EH (cell line): ENCODE measurements at places on chromosomes 11 and 22.

GRCh38 chr11:77501758-77502157, 27.9 kb upstream of the PAK1 start:
- no peak for DNase-seq

GRCh38 chr11:122207505-122207904, 91.5 kb upstream of the BLID start:
- peak; percentile 76 for DNase-seq

GRCh38 chr11:2577031-2577990, 122.5 kb downstream of the KCNQ1OT1 start:
- no peak for DNase-seq

- no peak for DNase-seq
These were observed 947.8 kb upstream of the CCDC90B start for GRCh38 chr11:84234011-84234410.

- DNase-seq, result no peak
These were observed 1.6 kb downstream of the GPHA2 start for GRCh38 chr11:64933935-64934681.

- no peak for DNase-seq
These were observed 1072.4 kb downstream of the BRD1 start for GRCh38 chr22:48755059-48755949.

DNA sequence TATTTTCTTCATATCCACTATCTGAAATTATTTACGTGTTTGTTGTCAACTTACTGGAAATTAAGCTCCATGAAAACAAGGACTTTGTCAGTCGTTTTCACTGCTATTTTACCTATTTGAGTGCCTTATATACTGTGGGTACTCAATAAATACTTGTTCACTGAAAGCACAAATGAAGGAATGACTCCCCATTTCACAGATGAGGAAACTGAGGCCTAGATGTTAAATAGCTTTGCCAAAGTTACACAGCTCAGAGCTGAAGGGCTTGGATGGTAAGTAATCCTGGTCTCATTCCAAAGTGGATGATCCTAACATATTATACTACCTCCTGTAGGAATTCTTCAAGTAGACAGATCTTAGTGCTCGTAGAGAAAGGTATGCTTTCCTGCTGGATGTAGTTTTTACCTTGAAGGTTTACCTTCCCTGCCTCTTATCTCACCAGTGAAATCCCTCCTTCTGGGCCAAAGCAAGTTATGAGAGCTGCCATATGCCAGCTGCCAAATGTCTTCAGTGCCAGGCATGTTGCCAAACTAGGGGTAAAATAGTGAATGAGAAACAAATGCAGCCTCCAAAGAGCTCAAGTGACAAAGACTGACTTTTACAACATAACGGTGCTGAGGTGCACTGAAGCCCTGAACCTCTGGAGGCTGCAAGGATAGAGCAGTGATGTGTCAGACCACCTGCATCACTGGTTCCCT, 129.7 kb downstream of the TRIM44 start:
- peak; percentile 18 for DNase-seq

- DNase-seq, result no peak
These were observed 458.8 kb upstream of the CNTN5 start for GRCh38 chr11:98561877-98562395.

GRCh38 chr11:63537293-63538101, 889 bp downstream of the PLAAT4 start:
- DNase-seq, result peak; percentile 48

DNA sequence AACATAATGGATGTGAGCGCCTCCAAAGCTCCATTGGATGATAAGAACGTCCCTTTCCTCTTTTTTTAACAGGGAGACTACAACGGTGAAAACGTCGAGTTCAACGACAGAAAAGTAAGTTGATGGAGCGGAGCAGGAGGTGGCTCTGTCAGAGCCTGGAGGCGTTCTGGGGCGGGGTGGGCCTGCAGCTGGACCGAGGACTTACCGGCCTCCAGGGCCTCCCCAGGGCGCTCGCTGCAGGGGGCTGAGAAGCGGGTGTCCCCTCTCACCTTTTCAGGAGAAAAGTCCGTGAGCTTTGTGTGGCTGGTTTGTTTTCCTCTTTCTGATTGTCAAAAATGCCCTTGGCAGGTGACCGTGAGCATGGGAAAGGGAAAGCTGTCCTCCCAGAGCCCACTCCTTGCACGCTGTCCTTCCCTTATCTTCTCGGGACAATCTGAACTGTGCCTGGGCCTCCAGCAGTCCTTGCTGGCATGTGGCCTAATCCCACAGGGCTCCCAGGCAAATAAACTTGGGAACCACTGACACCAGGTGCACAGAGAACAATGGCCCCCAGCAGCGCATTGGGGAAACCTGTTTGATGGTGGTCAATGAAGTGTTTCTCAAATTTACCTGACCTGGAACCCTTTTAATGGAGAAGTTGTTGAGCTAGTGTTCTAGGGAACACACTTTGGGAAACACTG, 38.4 kb downstream of the ANO1 start:
- no peak for DNase-seq

DNA sequence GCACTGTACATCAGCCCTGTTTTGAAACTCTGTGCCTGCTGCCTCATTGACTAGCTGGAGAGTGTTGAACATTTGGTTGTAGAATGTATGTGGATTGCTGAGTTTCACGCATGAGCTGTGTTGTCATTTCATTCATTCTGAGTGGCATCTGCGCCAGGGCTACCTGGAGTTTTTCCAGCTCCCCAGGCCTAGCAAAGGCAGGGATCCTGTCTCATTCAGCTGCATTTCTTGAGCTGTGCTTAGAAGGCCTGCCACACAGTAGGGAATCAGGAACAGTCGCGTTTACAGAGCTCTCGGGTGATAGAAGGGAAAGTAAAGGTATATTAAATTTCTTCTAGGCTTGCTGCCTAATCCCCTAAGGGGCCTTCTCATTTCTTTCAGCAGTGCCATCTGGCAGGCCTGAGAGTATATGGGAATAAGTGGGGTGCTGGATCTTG, 44.3 kb downstream of the PTPRJ start:
- no peak for DNase-seq

DNA sequence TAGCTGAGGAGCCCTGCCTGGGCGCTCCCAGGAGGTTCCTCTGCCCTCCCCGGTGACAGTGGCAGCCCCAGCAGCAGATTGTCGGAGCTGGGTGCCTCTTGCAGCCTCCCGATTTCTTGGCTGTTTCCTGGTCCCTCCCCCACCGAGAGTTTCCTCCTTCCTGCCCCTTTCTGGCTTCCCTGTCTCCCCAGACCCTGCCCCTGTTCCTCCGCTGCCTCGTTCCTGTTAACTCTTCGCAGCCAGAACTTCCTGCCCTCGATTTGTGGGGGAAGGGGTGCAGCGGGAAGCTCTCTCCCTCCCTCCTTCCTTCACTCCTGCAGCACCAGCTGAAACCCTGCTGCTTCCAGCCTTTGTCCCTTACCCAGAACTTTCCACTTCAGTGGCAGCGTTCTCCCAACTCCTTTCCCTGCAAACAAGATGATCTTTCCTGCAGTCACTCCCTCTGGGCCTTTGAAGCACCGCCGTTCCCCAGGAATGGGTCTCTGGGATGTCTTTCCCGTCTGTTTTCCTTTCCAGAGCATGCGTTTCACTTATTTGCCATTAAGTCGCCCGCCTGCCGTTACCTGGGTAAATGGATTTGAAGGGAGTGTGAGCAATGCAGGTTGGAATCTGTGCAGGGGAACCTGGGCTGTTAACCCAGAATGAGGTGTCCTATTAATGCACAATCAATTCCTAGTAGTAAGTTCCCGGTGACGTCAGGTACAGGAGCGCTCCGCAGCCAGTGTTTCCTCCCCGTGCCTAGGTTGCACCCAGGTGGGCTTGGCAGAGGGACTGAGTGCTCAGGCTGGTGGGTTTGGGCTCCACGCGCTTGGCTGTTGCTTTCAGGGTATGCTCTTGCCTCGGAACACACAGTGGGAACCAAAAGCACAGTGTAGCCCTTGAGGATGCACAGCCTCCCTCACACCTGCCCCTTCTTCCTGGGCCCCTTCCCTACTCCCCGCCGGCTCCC, 4.3 kb downstream of the GRK2 start:
- DNase-seq, result peak; percentile 37

GRCh38 chr22:30201945-30202344, 44.6 kb downstream of the LIF start:
- DNase-seq, result peak; percentile 73

DNA sequence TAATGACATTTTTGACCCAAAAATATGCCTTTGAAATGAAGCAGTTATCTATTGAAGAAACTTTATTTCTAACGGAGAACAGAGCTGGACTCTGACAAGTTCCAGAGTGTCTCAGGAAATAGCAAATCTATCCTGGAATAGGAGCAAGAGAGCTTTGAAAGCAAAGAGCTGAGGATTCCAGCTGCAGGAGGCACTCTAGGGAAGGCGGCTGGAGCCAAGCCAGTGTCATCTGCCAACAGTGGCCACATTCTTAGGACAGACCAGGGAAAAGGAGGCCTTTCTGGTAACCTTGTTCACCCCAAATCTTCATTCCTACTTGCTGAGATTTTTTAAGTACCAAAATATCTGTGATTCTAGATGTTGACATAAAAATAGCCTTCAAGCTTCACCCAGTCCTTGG, 493.5 kb upstream of the B3GAT1 start:
- DNase-seq, result no peak

DNA sequence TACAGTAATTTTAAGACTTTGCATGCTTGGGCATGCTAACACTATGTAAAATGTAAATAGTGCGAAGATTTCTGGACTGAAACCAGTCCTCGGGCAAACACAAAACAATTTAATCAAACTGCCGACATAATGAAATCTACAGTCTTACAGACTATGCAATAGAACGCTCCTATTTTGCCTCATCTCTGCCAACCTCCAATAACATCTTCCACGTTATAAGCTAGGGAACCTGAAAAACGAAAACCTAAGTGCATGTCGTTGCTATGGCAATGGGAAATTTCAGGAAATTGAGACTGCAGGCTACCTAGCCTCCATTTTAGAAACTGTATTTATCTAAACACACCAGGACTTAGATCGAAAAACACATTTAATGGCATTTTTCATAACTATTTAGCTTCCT, 1.1 kb downstream of the CSTF3 start:
- peak; percentile 52 for DNase-seq

DNA sequence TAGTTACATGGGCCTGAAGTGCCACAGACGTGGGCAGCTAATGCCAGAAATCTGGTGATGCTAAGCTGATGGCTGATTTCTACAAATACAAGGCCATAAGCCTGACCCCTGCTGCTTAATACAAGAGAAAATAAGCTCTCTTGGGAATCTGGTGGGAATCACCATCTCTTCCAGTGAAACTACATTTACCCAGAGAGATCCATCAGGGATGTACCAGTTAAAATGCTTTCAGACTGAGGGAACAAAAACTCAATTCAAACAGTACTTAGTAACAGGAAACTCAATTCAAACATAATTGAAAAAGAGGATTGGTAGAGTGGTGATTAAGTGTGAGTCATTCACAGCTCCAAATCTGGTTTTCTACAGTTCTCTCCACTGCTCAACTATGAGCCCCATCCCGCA, 1.7 kb upstream of the CAVIN3 start:
- peak; percentile 78 for DNase-seq

DNA sequence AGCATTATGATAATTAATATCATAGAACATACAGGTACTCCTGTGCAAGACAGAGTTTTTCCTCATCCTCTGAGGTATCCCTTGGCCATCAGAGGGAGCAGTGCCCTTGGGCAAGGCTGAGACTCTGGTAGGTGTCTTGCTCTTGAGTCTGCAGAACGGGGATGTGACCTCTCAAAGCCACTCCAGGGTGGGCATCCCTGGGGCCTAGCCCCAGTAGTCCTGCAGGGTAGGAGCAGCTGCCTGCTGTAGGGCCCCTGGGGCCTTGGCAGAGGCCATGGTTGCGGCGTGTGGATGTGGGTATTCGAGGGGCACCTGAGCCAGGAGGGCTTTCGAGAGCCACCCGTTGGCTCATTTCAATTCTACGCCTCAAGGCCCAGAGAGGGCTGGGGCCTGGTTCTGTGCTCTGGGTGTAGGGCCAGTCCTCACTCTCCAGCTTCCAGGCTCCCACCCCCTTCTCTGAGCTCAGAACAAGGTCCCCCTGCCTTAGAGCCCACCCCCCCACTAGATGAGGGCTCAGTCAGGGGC, 7.7 kb upstream of the OMP start:
- no peak for DNase-seq
